CD4-positive, alpha-beta memory T cell (primary cell): ENCODE measurements at places on chromosomes 4 and X.

DNA sequence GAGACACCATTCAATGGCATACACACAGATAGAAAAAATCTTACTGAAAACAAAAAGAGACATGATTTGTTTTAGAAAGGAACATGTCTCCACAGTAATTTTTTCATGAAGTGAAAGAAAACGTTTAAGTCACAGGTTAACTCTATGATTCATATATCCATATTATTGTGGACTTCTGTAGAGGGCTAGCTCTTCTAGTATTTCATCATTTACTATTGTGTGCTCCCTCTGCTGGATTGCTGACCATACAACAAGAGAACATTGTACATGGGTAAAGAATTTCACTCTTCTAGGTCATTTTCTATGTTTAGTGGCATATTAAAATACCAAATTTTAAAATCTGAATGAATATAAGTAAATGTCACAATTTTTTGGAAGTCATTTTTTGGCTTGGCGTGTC is 91.8 kb upstream of the POU3F4 start:
- DNase-seq: no peak

DNA sequence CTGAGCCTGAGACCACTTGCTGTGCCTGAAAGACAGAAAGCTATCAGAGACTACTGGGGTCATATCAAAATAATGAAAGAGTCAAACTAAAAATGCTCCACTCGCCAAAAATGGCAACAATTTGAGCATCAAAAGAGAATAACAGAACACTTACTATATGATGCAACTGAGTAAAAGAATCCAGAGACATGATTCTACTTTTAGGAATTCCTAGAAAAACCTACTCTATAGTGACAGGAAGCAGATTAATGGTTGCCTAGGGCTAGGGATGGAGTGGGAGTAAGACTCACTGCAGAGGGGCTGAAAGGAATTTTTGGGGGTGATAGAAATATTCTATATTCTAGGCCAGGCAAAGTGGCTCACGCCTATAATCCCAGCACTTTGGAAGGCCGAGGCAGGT is 29.4 kb upstream of the SLAIN2 start:
- no peak for DNase-seq

- no peak for DNase-seq
These were observed 53.0 kb upstream of the GABRA2 start for GRCh38 chr4:46442963-46443362.

DNA sequence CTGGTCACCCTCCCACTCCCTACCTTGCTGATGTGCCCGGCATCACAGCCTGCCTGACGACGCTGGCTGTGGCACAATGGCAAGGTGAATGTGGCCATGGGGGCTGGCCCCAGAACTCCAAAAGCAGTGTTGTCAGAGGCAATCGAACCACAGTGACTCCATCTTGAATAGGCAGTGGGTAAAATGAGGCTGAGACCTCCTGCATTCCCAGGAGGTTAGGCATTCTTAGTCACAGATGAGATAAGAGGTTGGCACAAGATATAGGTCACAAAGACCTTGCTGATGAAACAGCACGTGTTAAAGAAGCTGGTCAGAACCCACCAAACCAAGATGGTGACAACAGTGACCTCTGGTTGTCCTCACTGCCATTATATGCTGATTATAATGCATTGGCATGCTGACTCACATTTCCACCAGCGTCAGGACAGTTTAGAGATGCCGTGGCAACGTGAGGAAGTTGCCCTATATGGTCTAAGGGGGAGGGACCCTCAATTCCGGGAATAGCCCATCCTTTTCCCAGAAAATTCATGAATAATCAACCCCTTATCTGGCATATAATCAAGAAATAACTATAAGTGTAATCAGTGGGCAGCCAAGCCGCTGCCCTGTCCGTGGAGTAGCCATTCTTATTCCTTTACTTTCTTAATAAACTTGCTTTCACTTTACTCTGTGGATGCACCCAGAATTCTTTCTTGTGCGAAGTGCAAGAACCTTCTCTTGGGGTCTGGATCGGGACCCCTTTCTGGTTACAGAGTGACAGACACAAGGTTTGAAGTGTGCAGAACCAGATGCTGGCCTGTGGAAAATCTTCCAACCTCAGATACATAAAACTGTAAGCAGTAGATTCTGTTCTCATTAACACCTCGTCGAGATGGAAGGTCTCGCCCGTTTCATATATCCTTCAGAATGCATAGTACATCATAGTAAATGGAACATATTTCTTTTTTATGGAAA is 26.8 kb upstream of the CLDN24 start:
- DNase-seq: no peak

DNA sequence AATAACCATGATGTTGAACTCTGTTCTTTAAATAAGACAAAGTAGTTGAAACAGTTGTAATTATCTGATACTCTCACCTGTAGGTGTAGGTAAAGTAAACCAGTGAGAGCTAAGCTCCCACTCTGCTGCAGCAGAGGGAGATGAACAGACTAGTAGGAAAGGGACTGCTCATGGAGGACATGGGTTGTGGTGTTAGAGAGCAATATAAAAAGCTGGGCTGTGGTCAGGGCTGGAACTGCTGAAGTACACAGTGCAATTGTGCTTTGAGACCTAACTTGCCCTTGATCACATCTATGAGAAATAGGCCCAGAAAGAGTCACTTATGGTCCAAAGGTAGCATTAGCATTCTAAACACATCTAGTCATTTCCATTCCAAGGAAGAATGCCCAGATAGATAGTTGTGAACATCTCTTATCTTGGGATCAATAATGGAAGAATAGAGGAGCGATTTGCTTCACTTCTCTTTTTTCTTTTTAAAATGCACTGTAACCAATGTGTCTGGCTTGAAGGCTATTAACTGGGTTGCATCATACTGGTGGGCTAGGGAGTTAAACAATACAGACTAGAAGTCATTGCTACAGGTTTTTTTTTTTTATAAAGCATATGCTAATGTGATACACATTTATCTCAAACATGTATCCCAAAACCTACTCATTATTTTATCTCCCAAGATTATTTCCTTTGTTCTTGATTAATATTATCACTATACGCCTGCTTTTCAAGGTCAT is 251.3 kb upstream of the CENPE start:
- DNase-seq: no peak

GRCh38 chrX:97326456-97326855 is 442.7 kb downstream of the RPA4 start:
- DNase-seq: no peak

- DNase-seq: no peak
These were observed 35.8 kb downstream of the ARHGEF38 start for GRCh38 chr4:105588252-105588651.

DNA sequence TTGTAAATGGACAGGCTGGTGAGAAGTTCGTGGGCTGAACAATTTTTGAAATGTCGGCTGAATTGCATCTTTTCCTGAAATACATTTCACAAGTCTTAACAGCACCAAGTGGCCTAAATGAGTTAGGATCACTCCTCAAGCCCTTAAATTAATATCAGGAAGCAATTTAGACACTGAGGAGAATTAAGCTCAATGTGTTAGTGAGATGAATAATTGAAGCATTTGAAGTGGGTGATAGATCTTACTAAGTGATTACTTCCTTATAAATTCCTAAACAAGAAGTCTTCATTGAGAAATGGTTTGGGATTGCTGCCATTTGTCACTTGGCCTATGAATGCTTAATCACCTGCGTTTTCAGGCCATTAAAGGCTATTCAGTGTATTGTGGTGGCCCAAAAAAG is 116.8 kb downstream of the NAA11 start:
- DNase-seq: no peak

- DNase-seq: no peak
These were observed 4.2 kb upstream of the CUL4B start for GRCh38 chrX:120564925-120565324.

GRCh38 chrX:17913801-17914200 is 52.7 kb upstream of the RAI2 start:
- DNase-seq: no peak

- DNase-seq: no peak
These were observed 6.9 kb downstream of the SLC10A7 start for GRCh38 chr4:146514651-146515357.

GRCh38 chr4:37452952-37453280 is 208.4 kb downstream of the NWD2 start:
- no peak for DNase-seq

GRCh38 chr4:107863850-107864371 is 39.2 kb downstream of the SGMS2 start:
- DNase-seq: no peak

DNA sequence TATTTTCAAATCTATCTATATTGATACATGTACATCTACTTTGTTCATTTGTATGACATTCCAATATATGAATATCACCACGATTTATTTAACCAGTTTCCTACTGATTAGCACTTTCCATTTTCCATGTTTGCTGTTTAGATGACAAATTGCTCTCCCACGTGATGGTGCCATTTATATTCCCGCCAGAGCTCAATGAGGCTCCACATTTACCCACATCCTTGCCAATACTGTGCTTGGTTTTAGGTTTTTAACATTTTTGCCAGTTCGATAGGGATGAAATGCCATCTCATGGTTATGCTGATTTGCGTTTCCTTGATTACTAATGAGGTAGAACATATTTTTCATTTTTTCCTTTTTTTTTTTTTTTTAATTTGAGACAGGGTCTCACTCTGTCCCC is 86.7 kb upstream of the TRIM2 start:
- no peak for DNase-seq

DNA sequence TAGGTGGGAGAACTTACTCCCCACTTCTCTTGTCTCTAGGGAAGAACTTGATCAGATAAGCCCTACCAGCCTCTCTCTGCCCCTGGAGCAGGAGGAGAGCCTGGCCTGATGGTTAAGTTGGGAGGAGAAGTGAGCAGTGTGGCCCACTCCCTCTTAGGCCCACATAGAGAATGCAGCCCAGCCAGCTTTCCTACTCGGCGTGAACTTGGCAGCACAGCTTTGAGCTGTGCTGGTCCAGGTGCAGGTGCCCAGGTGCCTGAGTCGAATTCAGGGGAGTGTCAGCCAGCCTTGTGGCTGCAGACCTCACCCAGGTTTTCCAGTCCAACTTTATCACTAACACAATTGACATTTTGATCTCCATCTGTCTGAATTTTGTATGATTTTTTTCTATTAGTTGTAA is 77.6 kb upstream of the PAQR3 start:
- DNase-seq: no peak

DNA sequence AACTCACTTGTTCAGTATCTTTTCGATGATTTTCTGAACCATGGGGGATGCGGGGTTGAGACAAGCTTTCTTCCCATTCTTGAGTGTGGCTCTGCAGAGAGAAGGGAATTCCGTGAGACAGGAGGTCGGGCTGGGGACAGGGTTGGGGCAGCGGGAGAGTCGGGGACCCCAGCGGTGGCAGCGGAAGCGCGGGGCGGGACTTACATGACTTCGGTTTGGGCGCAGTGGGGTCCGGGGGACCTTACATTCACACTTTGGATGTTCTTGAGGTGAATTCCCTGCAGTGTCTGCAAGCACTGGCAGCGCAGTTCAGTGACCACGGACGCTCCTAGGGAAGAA is 434 bp downstream of the CXCL3 start:
- no peak for DNase-seq
